ENCODE measurements at places on chromosomes 7 and 10.

DNA sequence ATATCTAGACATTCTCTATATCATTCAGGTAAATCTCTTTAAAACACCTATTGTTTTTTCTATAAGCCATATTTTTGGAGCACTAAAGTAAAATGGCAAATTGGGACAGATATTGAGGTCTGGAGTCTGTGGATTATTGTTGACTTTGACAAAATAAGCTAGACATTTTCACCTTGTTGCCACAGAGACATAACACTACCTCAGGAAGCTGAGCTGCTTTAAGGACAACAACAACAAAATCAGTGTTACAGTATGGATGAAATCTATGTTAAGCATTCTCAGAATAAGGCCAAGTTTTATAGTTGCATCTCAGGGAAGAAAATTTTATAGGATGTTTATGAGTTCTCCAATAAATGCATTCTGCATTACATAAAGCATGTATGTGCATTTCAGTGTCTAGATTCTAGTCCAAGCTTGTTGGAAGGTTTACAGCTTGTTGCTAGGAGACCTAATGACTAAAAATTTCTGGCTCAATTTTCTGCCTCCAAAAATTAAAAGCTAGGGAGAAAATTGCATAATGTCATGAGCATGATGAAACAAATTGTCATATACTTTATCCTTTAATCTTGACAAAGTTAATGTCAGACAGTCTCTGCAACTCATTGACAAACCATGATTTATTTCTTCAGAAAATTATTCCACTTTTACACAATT, 18.3 kb downstream of the LIPM start:
- DNase-seq = no peak

DNA sequence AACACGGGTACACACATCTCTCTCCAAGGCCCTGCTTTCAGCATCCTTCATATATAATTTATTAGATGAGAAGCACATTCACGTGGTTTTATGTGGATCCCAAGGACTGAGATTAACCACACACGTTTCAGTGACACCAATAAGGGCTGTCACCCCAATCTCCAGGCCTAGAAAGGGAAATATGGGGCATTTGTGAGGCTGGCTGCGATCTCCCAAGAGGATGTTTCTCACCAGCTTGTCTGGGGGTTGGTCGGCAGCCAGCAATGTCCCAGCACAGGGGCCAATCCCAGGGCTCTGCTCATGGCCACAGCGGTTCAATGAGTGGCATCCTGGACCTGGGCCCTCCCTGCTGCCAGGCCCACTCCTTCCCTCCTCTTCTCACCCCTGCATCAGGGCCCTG, 115.5 kb downstream of the ITIH5 start:
- DNase-seq = no peak

- peak; percentile 51 for DNase-seq
Observed at GRCh38 chr7:132575419-132575981, 770 bp downstream of the PLXNA4 start.

DNA sequence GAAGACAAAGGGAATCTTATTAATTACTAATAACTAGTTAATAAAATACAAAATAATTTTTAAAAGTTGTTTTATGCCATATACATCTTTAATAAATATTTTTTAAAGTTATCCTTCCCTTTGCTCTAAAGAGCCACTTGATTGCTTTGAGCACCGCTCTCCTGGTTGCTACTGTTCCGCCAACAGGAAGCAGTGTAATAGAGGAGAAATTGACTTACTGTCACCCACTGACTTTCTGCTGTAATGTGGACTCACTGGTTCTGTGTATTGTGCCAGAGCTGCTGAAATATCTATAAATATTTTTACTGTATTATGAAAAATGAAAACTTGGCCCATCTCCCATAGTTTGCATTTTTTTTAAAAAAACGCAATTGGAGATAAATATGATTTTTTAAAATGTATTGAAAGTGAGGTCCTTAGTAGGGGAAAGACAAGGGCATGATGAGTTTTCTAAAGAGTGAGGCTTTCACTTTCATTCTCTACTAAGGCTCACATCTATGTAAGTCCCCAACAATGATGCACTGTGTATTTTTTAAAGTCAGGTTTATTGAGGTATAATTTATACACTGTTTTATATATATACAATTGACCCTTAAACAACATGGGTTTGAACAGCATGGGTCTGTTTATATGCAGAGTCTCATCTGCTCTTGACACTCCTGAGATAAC, 100.5 kb downstream of the NPY start:
- no peak for DNase-seq

DNA sequence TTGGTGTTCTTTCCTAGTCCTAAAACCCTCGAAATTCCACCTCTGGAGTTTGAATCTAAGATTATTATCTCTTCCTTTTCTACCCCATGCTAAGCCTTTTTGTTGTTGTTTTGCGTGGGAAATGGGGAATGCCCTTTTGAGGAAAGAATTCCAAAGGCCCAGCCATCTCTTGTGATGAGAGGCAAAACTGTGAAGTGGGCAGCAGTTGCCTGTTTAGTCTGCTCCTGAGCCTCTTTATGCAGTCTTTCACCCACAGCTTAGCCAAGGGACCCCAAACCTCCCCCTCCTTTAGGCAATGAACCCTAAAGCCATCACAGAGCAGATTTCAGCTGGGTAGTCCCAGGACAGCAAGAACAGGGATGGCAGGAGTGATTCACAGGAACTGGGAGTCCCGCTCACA, 95.5 kb downstream of the DNMBP start:
- DNase-seq = no peak

DNA sequence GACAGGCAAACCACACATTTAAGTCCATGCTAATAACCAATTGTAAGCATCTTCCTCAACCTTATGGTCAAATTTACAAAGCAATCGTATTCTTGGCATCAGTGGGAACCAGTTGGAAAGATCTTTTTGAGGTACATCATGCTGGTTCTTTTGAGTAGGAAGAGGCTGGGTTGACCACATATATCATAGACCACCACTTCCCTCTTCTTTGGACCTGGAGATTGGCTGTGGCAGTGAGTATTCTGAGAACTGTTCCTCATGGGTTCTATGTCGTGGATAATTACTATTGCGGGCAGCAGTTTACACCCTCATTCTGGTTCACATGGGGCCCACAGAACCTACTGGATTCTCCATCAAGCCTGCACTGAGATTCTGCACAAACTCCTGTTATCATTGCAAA, 35.5 kb upstream of the C1GALT1 start:
- no peak for DNase-seq

DNA sequence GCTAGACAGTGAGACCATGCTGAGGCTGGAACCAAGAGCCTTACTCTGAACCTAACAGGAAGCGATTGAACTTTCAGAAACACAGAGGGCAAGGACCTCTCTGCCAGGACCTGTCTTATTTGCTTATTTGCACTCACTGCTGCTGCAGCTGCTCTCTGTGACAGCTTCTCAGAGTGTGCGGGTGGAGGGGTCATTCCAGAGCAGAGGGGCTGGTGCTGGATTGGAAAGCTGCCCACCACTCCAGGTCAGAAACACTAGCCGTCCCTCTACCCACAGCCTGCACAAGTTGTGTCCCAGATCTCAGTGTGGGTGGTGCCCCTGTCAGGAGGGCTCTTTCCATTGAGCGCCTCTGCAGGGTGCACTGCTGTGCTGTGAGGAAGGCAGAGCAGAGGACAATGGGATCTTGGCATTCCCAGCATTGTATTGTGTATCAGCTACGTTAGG, 126.2 kb downstream of the CCNY start:
- DNase-seq = no peak

Data from frontal cortex (tissue), 4 donors.